ENCODE measurements at places on chromosomes 5 and 9. TPM values are rescaled to one million over a fixed set of nuclear protein-coding genes. Genes with fewer than 3 reads are reported as not detected.

Gene FOXD4L6
- total RNA-seq, result not detected

DNA sequence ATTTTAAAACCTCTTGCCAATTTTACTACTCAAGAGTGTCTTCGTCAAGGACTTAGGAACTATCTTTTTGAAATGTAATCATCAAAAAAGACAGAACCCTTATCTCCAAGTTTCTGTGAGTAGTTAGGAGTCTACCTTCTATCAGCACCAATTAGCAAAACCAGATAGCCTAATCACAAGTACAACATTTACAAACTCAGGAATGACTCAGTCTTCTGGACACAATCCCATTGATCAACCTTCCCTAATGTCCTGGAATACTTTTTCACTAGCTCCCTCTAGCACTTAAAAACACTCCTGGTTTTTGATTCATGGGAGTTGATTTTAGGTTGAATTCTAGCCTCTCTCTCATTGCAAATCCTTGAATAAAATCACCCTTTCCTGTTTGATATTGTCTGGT, 680.7 kb downstream of the PRR16 start:
- no peak for DNase-seq

GRCh38 chr5:4230786-4231641, 635.4 kb downstream of the IRX1 start:
- DNase-seq, result no peak

Gene SUSD3
- total RNA-seq, result 5.2 TPM

Gene TOR1B
- total RNA-seq, result 14.6 TPM

Gene BRINP1
- total RNA-seq, result 1.5 TPM

DNA sequence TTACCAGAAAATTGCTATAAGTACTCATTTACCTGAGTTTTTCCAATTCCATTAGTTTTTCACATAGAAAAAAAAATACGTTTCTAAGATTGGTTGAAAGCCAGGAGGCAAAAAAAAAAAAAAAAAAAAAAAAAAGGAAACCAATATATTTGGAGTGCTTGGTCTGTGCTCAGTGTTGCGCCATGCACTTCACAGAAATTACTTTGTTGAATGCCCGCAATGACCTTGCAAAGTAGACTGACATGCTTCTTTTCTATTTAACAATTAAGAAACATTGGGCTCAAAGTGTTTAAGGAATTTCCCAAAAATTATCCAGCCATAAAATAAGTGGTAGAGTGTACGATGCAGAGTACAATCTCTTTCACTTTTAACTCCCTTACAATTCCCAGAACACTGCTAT, 65.2 kb upstream of the PAPPA start:
- no peak for DNase-seq
